ENCODE measurements at places on chromosomes 3 and 15.

DNA sequence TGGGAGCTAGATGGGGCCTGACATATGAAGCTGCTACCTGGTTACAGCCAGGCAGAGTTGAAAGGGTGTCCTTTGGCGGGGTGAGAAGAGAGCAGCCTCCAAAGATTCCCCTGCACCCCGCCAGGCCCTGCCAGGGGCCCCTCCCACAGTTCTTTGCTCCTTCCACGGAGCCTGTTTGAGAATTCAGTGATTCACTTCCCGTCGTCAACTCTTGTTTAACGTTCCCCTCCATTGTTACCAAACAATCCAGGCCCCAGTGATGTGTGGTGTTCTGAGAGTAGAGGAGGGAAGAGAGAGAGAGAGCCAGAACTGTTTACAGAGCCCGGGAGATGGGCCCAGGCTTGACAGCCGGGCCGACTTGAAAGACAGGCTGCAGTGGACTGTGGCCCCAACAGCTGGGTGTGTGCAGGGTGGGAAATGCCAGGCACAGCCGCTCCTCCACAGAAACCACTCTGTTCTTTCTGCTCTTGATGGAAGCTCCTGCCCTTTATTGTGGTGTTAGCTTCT lies 81.5 kb downstream of the SMAD3 start:
- DNase-seq, result peak; percentile 76

DNA sequence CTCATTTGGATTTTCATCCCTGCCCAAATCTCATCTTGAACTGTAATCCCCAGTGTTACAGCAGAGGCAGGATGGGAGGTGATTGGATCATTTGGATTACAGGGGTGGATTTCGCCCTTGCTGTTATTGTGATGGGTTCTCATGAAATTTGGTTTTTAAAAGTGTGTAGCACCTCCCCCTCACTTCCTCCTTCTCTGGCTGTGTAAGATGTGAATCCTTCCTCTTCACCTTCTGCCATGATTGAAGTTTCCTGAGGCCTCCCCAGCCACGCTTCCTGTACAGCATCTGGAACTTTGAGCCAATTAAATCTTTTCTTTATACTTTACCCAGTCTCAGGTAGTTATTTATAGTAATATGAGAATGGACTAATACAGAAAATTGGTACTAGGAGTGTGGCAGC lies 316.8 kb downstream of the PLCL2 start:
- no peak for DNase-seq

GRCh38 chr15:60901647-60902046 lies 327.5 kb downstream of the RORA start:
- DNase-seq, result no peak

DNA sequence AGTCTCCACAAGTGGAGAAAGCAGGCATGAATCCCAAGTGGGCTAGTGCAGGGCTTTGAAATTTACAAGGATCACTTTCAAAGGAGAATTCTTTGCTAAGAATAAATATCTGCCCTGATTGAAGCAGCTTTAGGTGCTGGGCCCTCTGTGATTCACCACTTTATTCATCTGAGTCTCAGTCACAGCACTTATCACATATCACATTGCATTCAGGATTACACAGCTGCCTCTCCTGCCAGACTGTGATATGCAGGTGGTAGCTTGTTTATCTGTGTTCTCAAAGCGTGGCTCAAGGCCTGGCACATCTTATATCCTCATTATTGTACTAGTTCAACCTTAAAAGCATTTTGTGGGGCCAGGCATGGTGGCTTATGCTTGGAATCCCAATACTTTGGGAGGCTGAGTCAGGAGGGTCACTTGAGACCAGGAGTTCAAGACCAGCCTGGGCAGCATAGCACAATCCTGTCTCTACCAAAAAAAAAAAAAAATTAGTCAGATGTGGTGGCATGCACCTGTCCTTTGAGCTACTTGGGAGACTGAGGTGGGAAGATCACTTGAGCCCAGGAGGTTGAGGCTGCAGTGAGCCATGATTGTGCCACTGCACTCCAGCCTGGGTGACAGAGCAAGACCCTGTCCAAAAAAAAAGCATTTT lies 156.9 kb upstream of the EIF1B start:
- DNase-seq, result no peak

DNA sequence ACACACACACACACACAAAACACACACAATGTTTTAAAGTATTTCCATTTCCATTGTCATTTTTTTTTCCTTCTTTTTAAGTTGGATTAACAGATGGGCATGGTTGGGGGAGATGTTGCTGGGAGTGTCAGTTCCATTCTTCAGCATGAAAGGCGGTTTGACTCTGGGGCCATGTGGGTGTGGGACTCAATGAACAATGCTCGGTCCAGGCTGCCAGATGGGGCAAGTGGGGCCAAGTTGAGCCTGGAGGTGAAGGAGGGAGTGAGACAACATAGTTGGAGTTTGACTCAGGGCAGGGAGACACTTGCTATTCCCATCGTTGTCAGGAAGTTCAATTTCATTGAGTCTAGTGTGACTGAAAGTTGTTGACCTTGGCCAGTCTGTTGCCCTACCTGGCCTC lies 125.3 kb downstream of the TLE3 start:
- DNase-seq, result no peak

- DNase-seq, result no peak
Measured at GRCh38 chr3:176562331-176562730, 635.0 kb downstream of the TBL1XR1 start.

GRCh38 chr3:111923095-111923771 lies 55.6 kb upstream of the ABHD10 start:
- DNase-seq, result no peak

- no peak for DNase-seq
Measured at GRCh38 chr3:197828-198491, 1.4 kb downstream of the CHL1 start.

DNA sequence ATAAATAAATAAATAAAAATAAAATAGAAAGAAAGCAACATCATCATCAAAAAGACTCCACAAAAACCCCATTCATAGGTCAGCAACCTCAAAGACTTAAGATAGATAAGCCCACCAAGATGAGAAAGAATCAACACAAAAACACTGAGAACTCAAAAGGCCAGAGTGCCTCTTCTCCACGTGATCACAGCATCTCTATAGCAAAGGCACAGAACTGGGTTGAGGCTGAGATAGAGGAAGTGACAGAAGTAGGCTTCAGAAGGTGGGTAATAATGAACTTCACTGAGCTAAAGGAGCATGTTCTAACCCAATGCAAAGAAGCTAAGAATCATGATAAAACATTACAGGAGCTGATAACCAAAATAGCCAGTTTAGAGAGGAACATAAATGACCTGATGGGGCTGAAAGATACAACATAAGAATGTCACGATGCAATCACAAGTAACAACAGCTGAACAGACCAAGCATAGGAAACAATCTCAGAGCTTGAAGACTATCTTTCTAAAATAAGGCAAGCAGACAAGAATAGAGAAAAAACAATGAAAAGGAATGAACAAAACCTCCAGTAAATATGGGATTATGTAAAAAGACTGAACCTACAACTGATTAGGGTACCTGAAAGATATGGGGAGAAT lies 26.4 kb downstream of the GNB5 start:
- no peak for DNase-seq

DNA sequence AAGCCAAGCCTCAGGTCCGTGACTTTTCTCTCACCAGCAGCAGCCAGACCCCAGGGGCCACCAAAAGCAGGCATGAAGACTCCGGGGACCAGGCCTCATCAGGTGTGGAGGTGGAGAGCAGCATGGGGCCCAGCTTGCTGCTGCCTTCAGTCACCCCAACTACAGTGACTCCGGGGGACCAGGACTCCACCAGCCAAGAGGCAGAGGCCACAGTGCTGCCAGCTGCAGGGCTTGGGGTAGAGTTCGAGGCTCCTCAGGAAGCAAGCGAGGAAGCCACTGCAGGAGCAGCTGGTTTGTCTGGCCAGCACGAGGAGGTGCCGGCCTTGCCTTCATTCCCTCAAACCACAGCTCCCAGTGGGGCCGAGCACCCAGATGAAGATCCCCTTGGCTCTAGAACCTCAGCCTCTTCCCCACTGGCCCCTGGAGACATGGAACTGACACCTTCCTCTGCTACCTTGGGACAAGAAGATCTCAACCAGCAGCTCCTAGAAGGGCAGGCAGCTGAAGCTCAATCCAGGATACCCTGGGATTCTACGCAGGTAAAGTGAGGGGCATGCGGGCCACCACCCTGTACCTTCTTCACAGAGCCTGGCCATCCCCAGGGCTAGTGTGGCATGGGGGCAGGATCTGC lies 12.0 kb upstream of the ABTB1 start:
- DNase-seq, result no peak

- no peak for DNase-seq
Measured at GRCh38 chr3:35849963-35850362, 210.6 kb downstream of the ARPP21 start.

- DNase-seq, result no peak
Measured at GRCh38 chr3:32113981-32114545, 7.6 kb downstream of the GPD1L start.

DNA sequence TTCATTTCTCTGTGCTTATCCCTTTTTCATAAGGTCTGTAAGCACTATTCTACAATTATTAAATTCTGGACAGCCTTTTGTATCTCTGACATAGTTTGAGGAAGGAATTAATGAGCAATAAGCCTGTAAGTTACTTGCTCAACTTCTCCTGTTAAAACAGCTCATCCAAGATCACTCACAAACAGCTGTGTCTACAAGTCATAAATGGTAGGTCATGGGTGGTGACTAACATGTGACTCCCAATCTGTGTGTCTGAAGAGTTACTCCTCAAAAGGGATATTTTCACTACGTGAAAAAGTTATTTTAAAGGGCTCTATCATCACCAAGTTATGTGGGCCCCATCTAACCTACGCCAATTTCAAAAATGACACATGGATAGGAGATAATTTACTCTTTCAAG lies 145.2 kb upstream of the CBLB start:
- peak; percentile 79 for DNase-seq

DNA sequence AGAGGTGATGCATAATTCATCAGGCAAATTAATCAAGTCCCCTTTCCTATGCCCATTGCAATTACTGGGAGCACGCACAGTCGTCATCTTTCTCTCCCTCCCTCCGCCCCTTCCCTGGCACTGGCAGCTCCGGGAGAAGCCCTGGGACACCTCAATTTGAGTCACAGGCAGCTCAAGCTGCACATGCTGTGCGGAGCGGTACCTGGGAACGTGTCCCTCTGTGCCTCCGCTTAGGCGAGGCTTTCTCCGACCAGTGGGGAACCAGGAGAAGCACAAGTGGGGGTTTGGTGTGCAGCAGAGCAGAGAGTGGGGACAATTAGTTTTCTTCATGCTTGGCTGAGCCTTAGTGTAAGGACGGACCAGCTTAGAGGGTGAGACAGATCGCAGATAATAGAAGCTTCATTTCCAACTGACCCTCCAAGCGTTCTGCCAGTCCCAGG lies 88.3 kb downstream of the SOX14 start:
- DNase-seq, result no peak

- DNase-seq, result peak; percentile 49
Measured at GRCh38 chr3:4864503-4864902, 114.7 kb upstream of the BHLHE40 start.

DNA sequence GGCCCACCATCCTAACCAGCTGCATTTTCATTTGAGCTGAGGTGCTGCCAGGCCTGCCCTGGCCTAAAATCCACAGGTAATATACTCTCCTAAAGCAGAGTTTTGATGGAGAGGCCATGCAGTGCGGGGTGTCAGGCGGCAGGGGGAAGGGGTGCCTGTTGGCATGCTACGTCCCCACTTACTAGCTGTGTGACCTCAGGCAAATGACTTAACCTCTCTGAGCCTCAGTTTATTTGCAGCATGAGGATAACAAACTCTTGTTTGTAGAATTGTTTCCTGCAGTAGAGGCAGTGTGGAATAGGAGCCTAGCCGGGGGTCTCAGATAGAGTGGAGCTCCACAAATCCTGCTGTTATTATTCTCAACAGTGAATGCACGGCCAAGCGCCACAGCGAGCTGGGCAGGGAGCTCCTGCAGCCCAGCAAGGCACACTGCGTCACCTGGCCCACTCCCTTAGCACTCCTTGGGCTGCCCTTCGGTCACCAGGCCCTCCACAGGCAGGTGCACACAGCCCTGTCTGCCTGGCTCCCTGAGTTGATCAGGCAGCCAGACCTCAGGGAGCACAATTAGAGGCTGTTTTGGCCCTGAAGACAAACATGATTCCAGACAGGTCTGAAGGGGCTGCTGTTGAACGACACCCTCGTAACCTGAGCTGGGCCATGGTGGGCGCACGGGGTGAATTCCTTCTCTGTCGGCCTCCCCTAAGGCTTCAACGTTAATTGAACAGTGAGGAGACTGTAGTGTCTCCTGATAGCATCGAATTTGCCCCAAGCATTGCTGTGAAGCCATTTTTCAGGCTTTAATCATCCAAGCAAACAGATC lies 248.8 kb upstream of the LYSMD4 start:
- no peak for DNase-seq

GRCh38 chr3:12040902-12041301 lies 36.7 kb downstream of the SYN2 start:
- no peak for DNase-seq

- no peak for DNase-seq
Measured at GRCh38 chr3:194857469-194858113, 171.9 kb downstream of the FAM43A start.

DNA sequence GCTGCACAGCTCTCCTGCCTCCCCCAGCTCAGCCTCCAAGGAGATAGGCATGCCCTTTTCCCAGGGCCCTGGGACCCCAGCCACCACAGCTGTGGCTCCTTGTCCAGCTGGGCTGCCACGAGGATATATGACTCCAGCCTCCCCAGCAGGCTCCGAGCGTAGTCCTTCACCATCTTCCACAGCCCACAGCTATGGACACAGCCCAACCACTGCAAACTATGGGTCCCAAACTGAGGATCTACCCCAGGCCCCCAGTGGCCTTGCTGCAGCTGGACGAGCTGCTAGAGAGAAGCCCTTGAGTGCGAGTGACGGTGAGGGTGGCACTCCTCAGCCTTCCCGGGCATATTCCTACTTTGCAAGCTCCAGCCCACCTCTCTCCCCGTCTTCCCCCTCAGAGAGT lies 20.5 kb upstream of the APEH start:
- no peak for DNase-seq

DNA sequence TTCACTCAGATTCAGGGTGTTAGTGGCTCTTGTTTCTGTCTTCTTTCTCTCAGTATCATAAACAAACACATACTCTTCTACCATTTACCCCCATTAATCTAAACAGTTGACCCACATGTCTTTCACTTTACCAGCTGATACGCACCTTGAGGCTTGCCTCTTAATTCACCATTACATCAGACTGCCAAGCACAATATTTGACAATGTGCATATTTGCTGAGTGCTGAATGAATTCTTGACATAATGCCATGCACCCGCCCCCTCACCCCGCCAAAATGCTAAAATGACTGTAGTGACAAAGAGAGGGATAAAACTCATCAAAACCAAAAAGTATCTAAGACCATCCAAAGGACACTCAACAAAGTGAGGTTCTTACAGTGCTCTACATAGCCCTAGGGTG lies 57.4 kb downstream of the NGLY1 start:
- DNase-seq, result no peak

DNA sequence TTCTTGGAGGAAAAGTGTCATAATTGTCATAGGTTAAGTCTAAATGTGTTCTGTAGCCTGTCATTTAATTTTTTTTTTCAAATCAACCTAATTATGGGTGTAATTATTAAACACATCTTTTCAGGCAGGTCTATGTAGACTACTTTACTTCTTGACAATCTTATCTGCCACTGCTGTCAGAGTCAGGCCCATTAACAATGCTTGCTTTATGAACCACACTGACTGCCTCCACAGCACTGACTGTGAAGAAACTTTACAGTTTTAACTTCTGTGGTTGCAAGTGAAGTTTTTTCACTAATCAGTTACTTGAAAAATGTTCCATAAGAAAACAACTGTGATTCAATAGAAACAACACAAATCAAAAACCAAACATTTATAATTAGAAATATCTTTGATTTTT lies 407.8 kb downstream of the PLCL2 start:
- DNase-seq, result no peak
